Breast epithelium (tissue), 4 donors: ENCODE measurements at places on chromosomes 16 and 17. TPM values are rescaled to one million over a fixed set of nuclear protein-coding genes. Genes with fewer than 3 reads are reported as not detected.

The IRF8 gene
- total RNA-seq, result 20.2 TPM

The DOC2A gene
- total RNA-seq, result 2.3 TPM

The SCARF1 gene
- 4.2 TPM for total RNA-seq

The EFNB3 gene
- 3.3 TPM for total RNA-seq

The TRPV2 gene
- total RNA-seq, result 6.6 TPM

The HBQ1 gene
- total RNA-seq, result not detected

The TANC2 gene
- total RNA-seq, result 31.0 TPM

The FBRS gene
- 17.7 TPM for total RNA-seq

The CX3CL1 gene
- 6.2 TPM for total RNA-seq

The SOX9 gene
- 3.0 TPM for total RNA-seq

The SLC16A3 gene
- total RNA-seq, result 22.6 TPM

The ETV4 gene
- 2.0 TPM for total RNA-seq

The MGAT5B gene
- 0.33 TPM for total RNA-seq

The SLC12A3 gene
- total RNA-seq, result not detected

The CALB2 gene
- 169 TPM for total RNA-seq

The DBNDD1 gene
- total RNA-seq, result 7.9 TPM

The TAC4 gene
- total RNA-seq, result not detected

The DNAH2 gene
- 0.16 TPM for total RNA-seq

The CPNE7 gene
- not detected for total RNA-seq

The ALKBH5 gene
- total RNA-seq, result 82.3 TPM

The CCDC144A gene
- 1.8 TPM for total RNA-seq

The RND2 gene
- total RNA-seq, result 0.16 TPM

The SLC25A10 gene
- total RNA-seq, result 24.4 TPM

The GNG13 gene
- total RNA-seq, result not detected

The CD7 gene
- total RNA-seq, result not detected

The KCNJ2 gene
- 6.6 TPM for total RNA-seq

The FOXL1 gene
- 1.5 TPM for total RNA-seq

The PPM1E gene
- under 0.01 TPM for total RNA-seq

The ARHGAP44 gene
- 2.4 TPM for total RNA-seq
